ENCODE measurements at places on chromosomes 4 and X.

DNA sequence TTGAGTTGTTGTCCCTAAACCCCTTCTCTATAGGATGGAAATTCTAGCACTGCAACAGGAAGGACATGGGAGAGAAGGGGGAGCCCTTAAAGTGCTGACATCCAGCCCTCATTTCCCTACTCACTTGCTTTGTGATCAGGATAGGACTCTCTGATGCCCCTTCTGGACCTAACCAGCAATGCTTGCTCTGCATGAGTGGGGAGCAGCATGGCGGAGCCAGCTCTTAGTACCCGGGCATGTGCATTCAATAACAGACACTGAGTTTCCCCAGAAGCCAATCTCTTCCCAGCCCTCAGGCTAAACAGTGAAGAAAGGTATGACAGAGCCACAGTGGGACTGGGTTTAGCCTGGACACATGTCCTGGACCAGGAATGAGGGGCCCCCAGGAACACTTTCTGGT is 14.0 kb downstream of the SOD3 start:
- no peak for DNase-seq

GRCh38 chrX:132539611-132540010 is 50.8 kb upstream of the MBNL3 start:
- no peak for DNase-seq

- no peak for DNase-seq
These were observed 23.2 kb downstream of the PRPS2 start for GRCh38 chrX:12814420-12814819.

DNA sequence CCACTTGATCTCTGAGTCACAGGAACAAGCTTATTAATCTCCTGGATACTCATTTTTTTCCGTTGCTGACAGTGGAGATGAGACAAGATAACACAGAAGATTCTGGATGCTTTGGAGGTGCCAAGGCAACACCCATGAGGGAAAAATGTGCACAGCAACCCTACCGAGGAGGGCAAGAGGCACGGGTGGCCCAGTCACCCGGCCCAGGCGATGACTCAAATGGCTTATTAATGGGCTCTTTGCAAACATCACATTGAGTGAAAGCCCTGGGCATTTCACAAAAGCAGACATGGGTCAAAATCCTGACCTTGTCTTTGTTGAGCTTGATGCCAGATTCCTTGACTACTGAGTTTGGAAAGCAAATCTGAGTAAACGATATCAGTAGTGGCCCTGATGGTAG is 315.1 kb downstream of the STK32B start:
- no peak for DNase-seq

DNA sequence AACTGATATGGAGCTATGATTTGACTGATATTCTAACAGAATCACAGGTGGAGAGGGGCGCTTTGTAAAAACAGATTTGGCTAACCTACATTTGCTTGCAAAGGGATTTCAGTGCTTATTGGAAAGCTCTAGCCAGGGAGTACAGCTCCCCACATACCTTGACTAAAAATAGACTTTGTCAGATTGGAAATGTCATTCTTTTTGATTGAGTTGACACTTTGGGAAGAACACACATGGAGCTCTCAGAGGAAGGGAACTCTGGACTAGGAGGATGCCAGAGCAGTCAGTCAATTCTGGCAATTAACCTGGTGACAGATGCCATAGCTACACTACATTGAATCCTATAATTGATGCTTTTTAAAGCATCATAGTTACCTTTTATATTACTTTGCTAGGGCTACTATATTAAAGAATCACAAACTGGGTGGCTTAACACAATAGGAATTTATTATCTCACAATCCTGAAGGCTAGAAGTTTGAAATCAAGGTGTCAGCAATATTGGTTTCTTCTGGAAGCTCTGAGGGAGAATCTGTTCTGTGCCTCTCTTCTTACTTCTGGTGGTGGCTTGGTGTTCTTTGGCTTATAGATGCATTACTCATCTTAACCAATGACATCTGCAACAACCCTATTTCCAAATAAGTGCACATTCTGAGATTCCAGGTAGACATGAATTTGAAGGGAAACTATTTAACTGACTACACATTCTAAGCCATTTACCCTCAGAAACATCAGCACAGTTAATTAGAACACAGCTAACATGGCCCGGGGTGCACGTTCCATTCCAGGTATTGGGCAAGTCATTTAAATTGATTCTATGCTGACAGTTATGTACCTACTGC is 8.4 kb upstream of the HERC3 start:
- no peak for DNase-seq

Data from stimulated activated CD4-positive, alpha-beta T cell treated with anti-CD3 and anti-CD28 coated beads, Interleukin-1b, Interleukin-23, amount 100 ng/mL, for 1 hour (primary cell).